Activated CD4-positive, CD25-positive, alpha-beta regulatory T cell (primary cell): ENCODE measurements at places on chromosomes 4 and X.

DNA sequence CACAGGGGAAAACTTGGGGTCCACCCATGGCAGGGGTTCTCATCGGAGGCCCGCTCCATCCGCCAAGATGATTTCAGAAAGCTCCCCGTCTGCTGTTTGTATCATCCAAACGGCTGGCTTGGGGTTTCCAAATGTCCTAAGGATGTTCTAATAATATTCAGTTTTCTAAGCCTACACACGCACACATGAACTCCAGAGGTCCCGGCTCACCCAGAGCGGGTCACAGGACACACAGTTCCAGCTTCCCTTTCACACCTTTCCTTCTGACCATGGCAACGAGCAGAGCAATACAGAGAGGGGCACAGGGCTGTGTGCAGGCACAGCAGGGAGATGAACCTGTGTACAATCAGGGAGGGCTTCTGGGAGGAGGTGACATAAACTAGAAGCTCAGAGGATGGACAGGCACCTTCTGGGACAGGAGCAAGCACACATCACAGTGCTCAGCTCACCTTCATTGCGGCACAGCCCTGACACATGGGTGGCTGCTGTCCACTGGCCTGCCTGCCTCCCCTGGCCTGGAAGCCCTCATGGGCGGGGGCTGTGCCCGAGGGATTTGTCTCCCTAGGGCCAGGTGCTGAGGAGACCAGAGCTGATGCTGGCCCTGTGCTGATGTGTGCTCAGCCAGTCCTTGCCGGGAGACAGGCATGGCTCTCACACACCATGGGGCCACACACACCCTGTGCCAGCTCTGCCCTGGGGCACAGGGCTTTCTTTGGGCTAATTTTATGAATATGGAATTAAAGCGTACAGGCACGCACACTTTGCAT, 44.8 kb downstream of the ABLIM2 start:
- DNase-seq: no peak

- DNase-seq: no peak
These were observed 394.1 kb downstream of the KCNIP4 start for GRCh38 chr4:21554500-21554899.

DNA sequence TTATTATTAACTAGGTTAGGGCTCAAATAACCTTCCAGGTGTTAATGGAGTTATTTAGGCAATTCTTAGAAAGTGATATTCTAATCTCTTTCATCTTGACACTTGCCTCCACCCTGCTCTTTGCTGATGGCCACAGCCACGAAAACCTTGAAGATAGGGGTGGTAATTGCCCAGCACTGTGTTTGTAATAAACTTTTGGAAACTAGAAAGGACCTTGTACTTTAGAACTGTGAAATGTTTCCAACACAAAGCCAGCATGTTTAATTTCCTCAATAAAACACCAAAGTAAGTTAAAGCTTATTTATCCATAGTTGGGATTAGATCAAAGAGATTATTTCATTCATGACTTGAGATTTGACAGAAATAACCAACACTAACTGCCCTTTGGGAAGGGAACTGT, 78.3 kb downstream of the MAOA start:
- no peak for DNase-seq

- DNase-seq: no peak
These were observed 233.8 kb downstream of the FRMPD4 start for GRCh38 chrX:12372111-12372510.

DNA sequence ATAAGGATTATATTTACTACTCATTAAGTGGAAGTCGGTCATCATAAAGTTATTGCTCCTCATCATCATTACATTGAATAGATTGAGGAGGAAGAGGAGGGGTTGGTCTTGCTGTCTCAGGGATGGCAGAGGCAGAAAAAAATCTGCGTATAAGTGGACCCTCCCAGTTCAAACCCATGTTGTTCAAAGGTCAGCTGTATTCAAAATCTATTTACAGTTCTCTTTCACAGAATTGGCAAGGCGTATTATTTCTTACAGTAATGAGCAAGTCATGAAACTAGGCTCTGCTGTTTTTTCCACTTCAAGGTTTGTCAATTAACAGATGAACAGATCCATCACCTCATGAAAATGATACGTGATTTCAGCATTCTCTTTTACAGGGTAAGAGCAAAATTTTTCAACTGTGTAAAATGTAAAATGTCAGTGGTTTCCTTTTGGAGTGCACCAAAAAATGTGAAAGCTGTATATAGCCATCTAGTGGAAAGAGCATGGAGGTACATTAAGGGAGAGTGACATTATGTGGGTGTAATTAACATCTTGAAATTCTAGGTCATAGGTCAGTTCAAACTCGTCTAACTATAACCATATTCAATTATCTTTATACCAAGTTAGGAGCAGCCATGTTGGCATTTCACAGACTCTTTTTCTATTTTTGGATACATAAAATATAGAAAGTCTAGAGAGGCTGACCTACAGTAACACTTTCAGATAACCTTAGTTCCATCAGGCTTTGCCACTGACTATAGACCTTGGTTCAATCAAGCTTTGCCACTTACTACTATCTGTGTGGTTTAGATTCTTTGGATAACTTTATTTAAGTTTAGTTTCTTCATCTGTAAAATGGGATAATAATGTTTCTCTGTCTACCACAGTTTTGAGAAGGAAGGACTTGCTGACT, 30.1 kb downstream of the NEIL3 start:
- DNase-seq: no peak

DNA sequence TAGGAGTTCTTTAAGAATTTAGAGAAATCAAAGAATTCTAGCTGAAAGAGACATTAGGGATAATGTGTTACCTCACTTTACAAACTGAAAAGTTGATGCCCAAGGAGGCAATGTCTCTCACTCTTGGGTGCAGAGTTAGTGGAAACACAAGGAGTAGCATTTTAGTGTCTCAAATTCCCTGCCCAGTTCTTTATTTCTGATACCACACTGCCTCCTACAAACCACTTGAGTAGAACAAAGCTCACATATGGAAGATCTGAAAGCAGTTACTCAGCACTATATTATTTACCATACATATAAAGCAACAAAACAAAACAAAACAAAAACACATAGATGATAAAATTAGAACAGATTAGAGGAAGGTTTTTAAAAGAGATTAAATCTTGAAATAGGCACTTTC, 124.2 kb downstream of the REELD1 start:
- no peak for DNase-seq

DNA sequence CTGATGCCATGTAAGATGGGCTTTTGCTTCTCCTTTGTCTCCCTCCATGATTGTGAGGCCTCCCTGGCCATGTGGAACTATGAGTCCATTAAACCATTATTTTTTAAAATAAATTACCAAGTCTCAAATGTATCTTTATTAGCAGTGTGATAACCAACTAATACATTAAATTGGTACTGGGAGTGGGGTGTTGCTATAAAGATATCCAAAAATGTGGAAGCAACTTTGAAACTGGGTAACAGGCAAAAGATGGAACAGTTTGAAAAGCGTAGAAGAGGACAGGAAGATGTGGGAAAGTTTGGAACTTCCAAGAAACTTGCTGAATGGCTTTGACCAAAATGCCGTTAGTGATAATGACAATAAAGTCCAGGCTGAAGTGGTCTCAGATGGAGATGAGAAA, 526.7 kb downstream of the SH3BGRL start:
- no peak for DNase-seq

DNA sequence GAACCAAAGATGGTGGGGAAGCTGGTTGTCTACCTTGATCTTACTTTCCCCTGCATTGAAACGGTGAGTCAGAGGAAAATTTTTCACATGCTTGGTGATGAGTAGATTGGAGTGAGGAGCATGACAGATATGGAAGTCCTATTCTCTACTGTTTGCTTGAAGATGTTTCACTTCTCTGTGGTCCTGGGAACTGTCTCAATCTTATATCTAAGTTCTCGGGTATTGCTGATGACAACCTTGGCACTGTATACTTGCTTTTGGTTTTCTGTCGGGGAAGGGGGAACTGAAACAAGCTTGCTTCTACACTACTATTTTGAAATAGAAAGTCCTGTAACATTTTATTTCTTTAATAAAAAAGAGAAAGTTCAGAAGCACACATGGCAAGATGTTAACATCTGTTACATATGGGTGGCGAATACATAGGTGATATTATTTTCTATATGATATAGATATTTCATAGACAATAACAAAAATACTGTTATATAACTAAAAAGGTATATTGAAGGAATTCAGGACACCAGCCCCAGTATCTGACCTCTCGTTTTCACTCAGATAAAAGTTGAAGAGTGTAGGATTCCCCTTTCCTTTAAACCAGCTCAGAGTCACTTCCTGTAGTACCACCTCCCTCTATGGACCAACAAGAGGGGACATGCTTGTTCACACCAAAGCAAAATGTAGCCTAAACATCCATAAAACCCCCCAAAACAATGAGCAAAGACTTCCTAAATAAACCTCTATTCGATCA, 88.8 kb downstream of the FMR1NB start:
- DNase-seq: no peak

DNA sequence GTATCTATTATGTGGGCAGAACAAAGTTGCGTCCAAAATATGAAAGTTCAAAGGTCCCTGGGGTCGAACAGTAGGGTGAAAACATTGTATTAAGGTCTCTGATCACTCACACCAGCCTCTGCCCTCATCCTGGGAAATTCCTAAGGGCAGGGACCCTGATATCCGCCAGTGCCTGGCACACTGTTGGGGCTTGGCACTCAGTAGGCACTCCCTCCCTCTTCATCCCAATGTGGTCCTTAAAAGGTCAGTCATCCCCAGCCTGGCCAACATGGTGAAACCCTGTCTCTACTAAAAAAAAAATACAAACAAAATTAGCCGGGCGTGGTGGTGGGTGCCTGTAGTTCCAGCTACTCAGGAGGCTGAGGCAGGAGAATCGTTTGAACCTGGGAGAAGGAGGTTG, 6.3 kb downstream of the NDUFB11 start:
- DNase-seq: no peak

DNA sequence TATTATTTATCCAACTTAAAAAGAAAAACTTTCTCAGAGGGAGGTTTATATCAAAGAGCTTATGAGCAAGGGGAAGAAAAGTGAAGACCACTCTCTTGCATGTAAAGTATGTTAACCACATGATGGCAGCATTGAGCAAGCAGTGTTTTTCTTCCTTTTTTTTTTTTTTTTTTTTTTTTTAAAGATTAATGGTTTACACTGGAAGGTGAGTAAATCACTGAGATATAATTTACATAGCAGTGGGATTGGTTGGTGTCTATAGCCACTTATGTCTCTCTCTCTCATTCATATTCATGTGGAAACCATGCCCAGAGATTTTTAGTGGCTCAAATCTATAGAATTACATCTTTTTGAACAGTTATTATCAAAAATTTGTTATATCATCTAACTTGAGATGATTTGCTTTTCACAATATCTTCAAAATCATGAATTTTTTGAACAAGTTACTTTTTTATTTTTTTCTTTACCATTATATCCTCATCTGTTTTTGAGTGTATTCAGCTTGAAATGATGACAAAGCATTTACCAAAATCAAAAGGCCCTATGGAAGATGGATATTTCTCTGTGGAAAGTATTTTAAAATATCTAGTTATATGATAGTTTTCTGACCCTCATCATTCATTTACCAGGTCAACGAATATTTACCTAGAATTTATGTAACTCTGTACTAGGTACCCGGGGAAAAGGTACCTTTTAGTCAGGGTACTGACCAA, 31.6 kb downstream of the MTHFD2L start:
- DNase-seq: no peak

DNA sequence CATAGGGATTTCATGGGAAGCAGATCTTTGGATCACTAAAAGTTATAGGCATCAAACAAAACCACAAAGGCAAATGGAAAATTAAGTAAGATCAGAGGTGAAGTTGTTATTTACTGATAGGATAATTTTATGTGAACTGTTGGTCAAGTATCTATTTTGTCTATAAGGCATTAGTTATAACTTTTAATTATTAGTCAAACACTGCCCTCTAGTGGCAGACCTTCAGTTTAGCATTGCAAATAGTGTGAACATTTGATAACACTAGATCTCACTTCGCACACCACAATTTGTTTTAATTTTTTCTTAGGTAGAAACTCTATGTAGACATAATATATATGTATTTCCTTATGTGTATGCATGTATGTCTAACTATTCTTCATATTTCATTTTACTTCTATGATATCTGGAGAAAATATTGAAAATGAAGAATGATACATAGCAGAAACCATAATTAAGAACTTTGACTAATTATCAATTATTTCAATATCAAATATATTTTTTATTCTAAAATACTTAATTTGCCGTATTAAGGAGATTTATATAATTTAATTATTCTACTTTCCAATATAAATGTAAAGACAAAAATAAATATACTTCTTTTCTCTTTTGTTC, 214.5 kb upstream of the TACR3 start:
- DNase-seq: no peak

DNA sequence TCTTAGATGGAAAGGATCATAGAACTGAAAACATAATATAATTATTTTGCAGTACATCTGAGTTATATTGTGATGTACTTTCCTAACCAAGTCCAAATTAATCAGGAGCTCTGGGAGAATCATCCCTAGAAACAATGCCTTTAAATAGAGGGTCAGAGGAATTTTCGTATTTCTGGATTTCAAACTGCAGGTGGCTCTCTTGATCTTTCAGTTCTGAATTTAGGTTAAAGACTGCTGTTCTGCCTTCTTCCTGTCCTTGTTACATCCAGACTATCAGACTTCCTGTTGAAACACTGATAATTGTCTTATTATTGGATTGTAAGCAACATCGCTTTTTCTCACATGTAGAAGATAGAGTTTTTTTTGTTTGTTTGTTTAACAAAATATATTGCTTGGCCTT, 142.7 kb downstream of the RPA4 start:
- DNase-seq: no peak

GRCh38 chrX:107971636-107972035, 10.5 kb downstream of the TEX13B start:
- DNase-seq: no peak

DNA sequence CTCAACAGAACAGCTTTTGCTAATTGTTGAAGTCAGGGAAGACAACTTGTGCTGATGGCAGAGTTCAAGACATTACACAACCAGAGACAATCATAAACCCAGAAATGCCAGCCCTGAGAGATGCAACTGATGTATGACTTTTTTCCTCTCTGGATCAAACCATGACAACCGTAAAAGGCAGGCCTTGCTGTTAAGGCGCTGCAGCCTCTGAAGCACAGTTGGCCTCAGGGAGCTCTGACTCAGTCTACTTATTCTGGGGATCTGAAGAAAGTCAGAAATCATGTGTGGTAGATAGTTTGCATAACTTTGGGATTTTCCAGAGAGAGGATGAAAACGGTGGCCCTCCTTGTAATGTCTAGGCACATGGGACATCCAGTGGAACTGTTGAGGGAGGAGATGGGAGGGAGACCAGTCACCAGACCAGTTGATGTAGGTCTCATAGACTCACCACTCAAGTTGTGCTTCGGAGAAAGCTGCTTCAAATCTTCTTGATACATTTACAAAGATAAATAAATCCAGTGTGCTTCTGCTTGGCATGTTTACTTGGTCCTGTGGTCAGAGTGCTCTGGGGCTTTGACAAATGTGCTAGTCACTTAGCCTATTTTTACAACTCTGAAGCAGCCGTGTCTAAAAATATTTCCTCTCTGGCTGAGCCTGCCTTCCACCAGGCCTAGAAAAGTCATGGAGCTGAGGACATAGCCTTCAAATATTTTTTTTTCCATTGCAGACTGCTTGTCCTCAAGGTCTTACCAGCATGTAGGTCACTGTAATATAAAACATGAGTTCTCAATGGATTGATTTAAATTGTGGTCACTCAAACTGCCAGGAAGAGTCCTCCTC, 7.5 kb downstream of the HADH start:
- DNase-seq: no peak
